ENCODE measurements at places on chromosomes 16 and 17. TPM values are rescaled to one million over a fixed set of nuclear protein-coding genes. Genes with fewer than 3 reads are reported as not detected.

DNA sequence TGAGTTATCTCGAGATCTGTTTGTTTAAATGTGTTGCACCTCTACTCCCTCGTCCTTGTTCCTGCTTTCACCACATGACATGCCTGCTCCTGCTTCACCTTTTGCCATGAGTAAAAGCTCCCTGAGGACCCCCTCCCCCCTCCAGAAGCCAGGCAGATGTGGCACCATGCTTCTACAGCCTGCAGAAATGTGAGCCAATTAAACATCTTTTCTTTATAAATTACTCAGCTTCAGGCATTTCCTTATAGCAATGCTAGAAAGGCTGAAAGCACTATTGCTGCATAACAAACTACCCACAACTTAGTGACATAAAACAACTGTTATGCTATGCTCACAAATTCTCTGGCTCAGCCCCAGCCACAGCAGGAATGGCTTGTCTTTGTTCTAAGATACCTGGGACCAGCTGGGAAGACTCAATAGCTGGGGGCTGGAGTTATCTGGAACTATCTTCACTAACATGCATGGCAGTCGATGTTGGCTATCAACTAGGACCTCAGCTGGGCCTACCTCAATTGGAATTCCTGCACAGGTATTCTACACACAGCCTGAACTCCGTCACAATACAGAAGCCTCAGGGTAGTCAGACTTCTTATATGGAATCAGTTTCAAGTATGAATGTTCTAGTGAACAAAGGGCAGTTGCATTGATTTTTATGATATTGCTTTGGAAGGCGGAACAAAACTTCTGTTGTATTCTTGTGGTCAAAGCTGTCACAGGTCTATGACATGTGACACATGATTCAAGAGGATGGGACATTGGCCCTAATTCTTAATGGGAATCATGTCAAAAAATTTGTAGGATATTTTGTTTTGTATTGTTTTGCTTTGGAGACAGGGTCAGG is 186.0 kb upstream of the PIRT start:
- no peak for DNase-seq

GRCh38 chr16:86970279-86970678 is 346.9 kb downstream of the C16orf95 start:
- no peak for DNase-seq

GRCh38 chr16:88013091-88013609 is 61.9 kb downstream of the BANP start:
- no peak for DNase-seq

DNA sequence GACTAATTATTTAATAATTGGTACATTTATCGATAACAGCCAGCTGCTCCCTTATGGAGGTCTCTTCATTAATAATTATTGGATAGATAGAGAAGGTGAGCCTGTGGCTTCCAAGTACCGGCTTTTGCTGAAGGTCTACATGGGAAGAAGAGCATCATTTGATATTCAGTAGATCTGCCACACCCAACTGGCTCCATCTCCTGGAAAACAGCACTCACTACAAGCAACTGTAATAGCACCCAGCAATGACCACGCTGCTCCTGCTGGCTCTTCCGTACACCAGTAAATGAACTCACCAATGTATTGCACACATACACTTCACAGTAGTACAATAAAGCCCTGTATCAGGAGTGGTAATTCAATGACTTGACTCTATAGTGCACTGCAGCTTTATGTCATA is 19.5 kb downstream of the MARVELD3 start:
- DNase-seq, result no peak

GRCh38 chr16:20241321-20241720 is 86.0 kb downstream of the GP2 start:
- DNase-seq, result no peak

- DNase-seq, result no peak
Measured at GRCh38 chr16:14497245-14498082, 132.6 kb downstream of the PARN start.

DNA sequence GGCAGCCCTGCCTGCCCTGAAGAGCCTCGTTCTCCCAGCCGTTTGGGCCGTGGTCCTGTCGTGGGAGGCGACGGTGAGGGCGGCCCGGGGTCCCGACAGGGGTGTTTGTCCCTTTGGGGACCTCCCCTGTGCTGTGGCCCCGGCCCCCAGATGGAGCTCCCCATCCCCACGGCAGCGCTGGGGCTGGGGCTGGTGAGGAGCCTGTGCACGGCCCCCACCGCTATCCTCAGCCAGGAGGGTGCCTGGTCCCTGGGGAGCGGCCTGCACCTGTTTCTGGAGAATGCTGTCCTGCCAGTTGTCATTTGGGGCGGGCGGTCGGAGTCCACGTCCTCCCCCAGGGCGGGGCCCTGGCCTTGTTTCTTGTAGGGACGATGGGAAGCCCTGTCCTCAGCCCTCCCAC is 6.6 kb downstream of the CAPN15 start:
- DNase-seq, result no peak

GRCh38 chr16:84198401-84198800 is 7.4 kb downstream of the ADAD2 start:
- no peak for DNase-seq

- DNase-seq, result no peak
Measured at GRCh38 chr17:14346801-14347200, 45.9 kb downstream of the HS3ST3B1 start.

DNA sequence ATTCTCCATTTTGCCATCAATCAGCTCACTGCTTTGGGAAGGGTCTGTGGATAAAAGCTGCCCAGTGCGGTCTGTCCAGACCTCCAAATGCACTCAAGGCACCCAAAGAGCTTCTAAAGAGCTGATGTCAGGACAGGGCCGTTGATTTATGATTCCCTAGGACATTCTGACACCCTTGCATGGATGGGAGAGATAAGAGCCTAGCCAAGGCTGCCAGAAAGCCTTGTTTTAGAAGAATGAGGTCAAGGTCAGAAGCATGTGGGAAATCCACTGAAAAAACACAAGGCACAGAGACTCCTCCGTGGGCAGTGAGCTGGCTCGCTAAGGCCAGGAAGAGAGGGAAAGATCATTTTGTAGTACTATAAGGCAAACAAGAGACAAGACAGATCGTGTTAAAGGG is 214.0 kb downstream of the CDH11 start:
- DNase-seq, result no peak

DNA sequence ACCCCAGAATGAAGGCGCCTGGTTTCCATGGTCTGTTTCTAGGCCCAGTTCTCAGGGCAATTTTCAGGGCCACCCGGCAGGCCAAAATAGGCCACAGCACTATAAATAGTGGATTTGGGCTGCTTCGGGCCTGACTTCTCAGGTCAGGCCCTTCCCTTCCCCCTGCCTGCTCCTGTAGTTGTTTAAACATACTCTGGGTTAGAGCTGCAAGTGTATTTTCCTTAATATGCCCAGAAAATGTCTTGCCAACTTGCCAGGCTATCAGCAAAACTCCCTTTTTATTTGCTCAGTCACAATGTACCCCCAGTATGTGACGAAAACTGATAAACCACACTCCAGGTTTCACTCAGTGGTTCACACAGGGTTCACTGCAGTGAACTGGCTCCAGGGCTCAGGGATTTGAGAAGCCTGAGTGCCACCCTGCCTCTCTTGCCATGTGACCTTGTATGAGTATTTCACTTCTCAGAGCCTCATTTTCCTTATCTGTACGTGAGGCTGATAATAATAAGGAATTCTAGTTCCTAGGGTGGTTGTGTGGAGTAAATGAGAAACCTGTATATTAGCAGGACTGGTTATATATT is 76.5 kb downstream of the GPRC5B start:
- no peak for DNase-seq

GRCh38 chr16:83992624-83993023 is 24.6 kb downstream of the NECAB2 start:
- no peak for DNase-seq

Gene SPN
- not detected for total RNA-seq

Gene SLC4A1
- not detected for total RNA-seq

Gene GPR139
- not detected for total RNA-seq

Gene WFDC1
- total RNA-seq, result not detected

Gene CA7
- total RNA-seq, result not detected

Gene WWOX
- 13.2 TPM for total RNA-seq
